CD4-positive, alpha-beta T cell treated with Interleukin-6 at 100 ng/mL for 8 hours (primary cell): ENCODE measurements at places on chromosomes 2 and 18.
A peak's percentile ranks its signal among the peaks of the same experiment; 100 is the strongest.

- DNase-seq = no peak
Observed at GRCh38 chr18:24428709-24429108, 2.2 kb downstream of the IMPACT start.

DNA sequence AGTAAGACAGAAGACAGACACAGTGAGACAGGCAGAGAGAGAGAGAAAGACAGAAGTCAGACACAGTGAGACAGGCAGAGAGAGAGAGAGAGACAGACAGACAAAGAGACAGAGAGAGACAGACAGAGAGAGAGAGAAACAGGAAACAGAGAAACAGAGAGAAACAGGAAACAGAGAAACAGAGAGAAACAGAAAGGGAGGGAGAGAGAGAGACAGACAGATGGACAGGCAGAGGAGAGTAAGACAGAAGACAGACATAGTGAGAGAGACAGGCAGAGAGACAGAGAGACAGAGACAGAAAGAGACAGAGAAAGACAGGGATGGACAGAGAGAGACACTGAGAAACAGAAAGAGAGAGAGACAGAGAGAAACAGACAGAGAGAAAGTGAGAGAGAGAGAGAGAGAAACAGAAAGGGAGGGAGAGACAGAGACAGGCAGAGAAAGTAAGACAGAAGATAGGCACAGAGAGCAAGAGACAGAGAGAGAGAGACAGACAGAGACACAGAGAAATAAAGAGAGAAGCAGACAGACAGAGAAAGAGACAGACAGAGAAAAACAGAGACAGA, 109.3 kb upstream of the ANKRD30BL start:
- no peak for DNase-seq

GRCh38 chr2:171086352-171087290, 74.1 kb downstream of the TLK1 start:
- peak; percentile 65 for DNase-seq

DNA sequence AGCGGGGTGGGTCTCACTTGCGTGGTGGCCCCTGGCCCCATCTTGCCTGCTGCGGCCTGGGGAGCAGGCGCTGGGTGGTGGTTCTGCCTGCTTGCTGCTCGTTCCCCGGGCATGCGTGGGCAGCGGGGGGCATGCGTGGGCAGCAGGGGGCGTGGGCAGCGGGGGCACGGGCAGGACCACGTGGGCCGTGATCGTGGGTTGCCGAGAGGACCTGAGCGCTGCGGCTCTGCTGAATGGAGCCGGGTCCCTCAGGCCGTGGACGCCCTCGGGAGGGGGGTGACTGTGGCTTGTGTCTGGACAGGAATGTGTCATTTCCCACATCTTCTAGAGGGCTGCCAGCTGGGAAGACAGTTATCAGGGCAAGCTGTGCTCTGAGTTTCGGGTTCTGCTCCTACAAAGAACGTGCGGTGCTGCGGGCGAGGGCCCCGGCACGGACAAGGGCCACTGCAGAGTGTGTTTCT, 8.3 kb upstream of the GAL3ST2 start:
- no peak for DNase-seq

- DNase-seq = no peak
Observed at GRCh38 chr2:241007880-241008710, 9.7 kb downstream of the SNED1 start.

GRCh38 chr2:152583512-152584229, 133.6 kb downstream of the PRPF40A start:
- no peak for DNase-seq

GRCh38 chr2:36178384-36178783, 177.2 kb upstream of the CRIM1 start:
- DNase-seq = no peak

- DNase-seq = no peak
Observed at GRCh38 chr2:99509387-99509786, 19.6 kb upstream of the REV1 start.

DNA sequence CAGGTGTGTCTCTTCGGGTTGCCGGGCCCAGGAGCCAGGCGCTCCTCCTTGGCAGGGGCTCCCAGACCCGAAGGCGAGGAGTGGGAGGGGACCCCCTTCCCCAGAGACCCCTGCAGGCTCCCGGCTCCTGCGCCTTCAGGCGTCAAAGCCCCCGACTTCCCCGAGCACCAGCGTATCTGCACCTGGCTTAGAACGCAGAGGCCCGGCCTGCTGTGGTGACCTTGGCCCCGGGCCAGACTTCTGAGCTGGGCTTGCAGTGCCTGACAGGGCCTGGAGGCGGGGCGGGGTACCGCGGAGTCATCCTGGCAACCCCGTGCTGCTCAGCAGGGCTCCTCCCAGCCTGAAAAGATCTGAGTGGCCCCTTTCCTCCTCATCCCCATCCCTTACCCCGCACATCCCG, 27.0 kb downstream of the SKA1 start:
- no peak for DNase-seq
